ENCODE measurements at places on chromosomes 3 and 15.
A peak's percentile ranks its signal among the peaks of the same experiment; 100 is the strongest.

GRCh38 chr3:191461113-191461595 is at the start of gene PYDC2:
PYDC2 (plus strand) TSS chr3:191461163; CDS start chr3:191461163, 0 bp downstream.
- no peak for DNase-seq

- DNase-seq: no peak
These were observed 3.3 kb downstream of the RNF13 start for GRCh38 chr3:149816311-149816710.

- no peak for DNase-seq
These were observed 159.1 kb downstream of the CHL1 start for GRCh38 chr3:355622-356021.

DNA sequence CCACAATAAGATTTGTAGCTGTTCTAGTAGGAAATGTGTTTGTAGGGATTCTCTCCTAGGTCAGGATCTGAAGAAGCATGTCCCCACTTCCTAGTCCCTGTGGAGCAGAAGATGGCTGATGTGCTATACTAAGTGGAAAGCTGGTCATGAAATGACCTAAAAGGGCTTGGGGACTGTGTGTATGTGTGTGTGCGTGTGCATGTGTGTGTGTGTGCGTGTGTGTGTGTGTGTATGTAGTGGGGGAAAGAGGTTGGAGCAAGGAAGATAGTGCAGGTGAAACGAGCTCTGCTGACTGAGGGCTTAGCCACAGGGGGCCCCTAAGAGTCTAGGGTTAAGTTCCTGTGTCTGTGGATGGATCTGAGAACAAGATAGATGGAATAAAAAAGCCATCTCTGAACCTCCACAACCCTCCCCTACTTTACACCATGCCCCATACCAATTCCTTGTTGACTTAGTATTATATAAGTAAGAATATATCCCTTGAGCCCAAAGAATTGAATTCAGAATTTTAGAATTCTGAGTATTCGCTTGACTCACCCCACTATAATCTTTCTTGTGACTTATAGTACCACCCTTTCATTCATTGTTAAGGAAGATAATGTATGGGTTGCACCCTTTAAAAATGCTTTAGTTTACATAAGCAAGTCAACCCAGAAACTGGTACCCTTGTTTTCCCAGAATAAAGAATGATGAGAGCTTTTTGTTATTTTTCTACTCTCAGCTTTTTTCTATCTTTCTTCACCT is 96.1 kb downstream of the RPL22L1 start:
- no peak for DNase-seq

GRCh38 chr3:59304296-59304695 is 254.5 kb upstream of the CFAP20DC start:
- no peak for DNase-seq

DNA sequence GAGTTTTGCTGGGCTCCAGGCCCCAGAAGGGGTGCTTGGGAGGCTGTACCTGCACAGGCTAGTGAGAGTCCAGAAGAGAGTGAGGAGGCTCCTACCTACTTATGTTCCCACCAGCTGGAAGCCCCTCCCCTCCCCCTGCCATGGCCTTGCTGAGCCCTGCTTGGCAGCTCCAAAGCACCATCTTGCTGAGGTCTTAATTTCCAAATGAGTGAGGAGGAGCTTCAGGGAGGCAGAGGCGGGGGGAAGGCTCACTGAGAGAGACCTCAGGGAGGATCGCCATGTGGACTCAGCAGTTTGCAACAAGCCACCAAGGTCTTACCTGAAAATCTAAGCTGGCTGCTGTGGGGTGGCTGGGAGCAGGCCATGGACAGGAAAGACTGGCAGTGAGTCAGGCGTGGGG is 8.7 kb upstream of the CACNA2D2 start:
- no peak for DNase-seq

DNA sequence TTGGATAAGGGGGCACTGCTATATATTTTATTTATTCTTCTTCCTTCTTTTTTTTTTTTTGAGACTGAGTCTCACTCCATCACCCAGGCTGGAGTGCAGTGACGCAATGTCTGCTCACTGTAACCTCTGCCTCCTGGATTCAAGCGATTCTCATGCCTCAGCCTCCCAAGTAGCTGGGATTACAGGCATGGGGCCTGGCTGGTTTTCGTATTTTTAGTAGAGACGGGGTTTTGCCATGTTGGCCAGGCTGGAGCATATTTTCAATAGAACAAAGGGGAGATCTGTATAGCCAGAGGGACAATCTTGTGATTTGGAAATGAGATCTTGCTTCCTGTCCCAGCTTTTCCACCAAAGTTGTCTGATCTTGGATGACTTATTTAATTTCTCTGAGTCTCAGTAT is 133.1 kb upstream of the ABHD17C start:
- DNase-seq: no peak

GRCh38 chr3:48652923-48653715 is 9.6 kb downstream of the CELSR3 start:
- no peak for DNase-seq

DNA sequence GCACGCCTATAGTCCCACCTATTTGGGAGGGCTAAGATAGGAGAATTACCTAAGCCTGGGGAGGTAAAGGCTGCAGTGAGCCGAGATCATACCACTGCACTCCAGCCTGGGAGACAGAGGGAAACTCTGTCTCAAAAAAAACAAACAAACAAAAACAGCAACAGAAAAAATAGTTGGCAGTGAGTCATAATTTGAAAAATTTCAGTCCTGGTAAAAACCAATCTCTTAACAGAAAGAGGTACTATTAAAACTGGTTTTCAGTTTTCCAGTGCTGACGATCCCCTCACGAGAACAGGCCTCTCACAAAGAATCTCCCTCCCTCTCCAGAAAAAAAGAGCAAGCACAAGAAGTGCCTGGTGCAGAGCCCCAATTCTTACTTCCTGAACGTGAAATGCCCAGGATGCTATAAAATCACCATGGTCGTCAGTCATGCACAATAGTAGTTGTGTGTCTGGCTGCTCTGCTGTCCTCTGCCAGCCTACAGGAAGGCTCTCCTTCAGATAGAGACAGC is 22.8 kb upstream of the MAP4 start:
- DNase-seq: no peak

DNA sequence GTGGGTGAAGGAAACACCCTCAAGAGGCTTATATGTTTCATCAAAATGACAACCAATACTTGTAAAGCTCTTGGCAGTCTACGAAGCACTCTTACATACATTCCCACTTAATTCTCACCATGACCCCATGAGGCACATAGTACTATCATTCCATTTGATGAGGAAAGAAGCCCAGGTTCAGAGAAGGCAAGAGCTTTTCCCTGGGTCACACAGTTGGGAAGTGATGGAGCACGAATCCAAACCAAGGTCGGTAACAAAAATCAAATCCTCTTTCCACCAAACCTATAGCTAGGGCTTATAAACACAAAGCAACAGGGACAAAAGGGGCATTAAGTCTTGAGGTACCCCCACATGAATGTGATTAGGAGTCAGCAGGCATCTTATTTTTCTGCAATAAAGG is 187.1 kb downstream of the UACA start:
- DNase-seq: no peak

DNA sequence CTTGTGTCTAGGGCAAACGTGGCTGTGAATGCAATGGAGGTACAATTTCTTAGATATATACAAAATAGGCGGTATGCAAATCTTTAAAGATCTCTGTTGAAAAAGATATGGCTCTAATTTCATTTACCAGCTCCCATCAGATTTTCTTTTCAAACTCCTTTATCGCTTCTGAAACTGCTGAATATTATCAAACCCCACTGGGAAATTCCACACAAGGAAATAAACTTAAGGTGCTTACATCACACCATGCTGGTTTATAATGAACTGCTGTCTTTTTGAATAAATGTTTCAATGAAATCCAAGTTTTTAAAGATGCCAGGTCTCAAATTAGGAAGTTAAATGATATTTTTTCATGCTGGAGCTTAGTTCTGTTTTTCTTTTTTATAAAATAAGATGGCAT is 102.5 kb upstream of the ICE2 start:
- DNase-seq: no peak

DNA sequence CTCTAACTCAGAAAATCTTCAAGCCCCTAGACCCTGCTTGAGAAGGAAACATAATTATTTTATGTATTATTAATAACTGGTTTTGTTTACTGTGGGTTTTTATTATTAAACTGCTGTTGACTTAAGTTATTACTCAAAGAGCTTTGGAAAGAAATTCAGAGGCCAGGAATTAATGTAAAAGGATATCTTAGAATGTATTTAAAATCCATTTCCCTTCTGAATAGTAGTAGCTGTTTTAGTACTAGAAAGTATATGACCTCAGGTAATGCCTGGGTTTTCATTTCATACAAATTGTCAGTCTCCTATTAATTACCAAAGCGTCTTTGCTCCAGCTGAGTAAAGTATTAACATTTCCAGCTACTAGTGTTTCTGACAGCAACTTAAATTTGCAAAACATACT is 223.1 kb downstream of the ITPR1 start:
- no peak for DNase-seq

- no peak for DNase-seq
These were observed 23.8 kb downstream of the NIPA1 start for GRCh38 chr15:22810033-22810852.

- no peak for DNase-seq
These were observed 790 bp downstream of the LAMP3 start for GRCh38 chr3:183161552-183162336.

DNA sequence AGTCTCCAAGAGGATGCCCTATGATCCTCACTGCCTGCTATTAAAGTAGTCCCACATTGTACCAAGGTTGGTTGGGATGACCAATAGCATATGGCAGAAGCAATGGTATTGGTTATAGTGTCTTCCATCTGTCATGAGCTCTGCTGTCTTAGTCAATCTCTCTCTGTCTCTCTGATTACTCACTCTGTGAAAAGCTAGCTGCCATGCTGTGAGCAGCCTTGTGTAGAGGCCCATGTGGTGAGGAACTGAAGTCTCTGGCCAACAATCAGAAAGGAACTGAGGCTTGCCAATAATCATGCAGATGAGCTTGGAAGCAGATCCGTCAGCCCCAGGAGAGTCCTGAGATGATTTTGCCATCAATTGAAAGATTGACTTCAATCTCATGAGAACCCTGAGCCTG is 60.3 kb upstream of the CFAP161 start:
- no peak for DNase-seq

GRCh38 chr15:40091861-40092255 is 16.8 kb downstream of the BMF start:
- DNase-seq: no peak

- DNase-seq: no peak
These were observed 90.7 kb upstream of the HES1 start for GRCh38 chr3:194045289-194045688.

DNA sequence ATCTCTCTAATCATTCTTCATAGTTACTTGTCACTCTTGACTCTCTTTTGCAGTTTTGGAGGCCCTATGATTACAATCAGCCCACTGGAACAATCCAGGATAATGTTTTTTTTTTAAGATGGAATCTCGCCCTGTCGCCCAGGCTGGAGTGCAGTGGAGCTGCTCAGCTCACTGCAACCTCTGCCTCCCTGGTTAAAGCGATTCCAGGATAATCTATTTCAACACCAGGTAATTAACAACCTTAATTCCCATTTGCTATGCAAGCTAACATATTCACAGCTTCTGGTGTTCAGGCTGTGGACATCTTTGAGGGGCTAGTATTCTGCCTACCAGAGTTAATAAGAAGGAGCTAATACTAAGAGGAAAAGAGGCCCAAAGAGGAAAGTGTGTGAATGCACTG is 1.1 kb upstream of the BLOC1S6 start:
- DNase-seq: no peak

DNA sequence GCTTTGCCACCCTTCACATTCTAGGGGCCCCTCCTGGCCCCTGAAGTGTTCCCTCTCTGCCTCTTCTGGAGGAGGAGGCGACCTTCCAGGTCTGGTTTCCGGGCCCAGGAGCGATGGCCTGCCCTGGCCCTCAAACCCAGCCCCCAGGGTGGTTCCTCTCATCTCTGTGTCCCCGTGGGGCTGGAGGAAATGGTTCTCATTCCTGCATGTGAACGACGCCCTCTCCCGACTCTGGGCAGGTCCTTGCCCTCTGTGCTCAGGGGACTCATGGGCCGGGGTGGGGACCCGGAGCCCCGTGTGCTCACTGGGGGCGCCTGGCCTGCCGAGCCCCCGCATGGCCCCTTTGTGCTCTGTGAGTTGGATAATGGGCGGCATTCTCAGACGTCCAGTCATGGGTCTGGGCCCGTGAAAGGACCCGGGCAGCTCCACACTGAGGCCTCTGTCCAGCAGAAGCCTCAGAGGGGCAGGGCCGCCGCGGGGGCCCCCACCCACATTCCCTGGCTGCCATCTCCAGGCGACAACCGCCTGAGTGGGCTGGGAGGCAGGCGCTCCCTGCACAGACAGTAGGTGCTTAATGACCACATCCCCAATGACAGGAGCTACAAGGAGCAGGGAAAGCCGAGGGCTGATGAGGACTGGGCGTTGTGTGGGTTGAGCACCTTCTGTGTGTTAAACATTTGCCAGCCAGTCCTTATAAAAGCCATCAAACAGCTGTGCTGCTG is 5.5 kb upstream of the PLXND1 start:
- DNase-seq: peak; percentile 61

DNA sequence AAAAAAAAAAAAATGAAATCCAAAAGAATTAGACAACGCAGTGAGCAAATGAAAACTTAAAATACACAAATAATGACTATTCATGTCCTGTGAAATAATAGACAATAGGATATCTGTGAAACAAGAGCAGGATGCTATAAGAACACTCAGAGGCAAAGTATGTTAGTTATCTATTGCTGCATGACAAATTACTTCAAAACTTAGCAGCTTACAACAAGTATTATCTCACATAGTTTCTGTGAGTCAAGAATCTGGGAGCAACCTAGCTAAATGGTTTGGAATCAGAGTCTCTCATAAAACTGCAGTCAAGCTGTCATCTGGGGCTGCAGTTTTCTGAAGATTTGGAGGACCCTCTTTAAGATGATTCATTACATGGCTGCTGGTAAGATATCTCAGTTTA is 36.5 kb upstream of the ZMAT3 start:
- no peak for DNase-seq

DNA sequence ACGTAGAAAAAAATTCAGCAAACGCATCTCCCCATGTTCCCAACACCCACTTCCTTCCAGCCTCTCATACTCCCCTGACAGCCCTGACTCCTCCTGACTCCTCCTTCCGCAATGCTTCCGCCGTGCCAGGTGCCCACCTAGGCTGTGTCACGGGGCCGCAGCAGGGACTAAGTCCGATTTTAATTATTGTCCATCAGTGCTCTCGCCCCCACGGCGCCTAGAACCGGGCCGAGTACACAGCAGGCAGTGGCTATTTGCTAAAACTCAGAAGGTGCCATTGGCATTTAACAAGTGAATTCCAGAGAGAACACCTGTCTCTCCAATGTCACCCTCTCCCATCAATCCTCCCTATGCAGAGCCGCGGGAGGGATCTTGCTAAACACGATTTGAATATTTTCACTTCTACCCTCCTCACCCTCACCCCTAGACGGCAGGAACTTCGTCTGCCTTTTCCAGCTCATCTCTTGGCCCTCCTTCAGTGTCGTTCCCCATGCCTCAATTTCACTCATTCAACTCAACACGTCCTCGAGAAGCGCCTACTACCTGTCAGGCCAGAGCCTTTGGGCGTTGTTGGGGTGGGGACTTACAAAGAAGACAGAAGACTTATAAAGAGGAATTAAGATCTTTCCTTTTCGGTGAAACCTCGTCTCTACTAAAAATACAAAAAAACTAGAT is 11.5 kb upstream of the SHF start:
- no peak for DNase-seq

- DNase-seq: no peak
These were observed 253.1 kb downstream of the RBMS3 start for GRCh38 chr3:29534006-29534405.

GRCh38 chr3:155512175-155512866 is 218.8 kb upstream of the STRIT1 start:
- no peak for DNase-seq
